NCI-H446 treated with DMSO at 0.1 percent for 48 hours (cell line): ENCODE measurements at places on chromosomes 16 and 17.

DNA sequence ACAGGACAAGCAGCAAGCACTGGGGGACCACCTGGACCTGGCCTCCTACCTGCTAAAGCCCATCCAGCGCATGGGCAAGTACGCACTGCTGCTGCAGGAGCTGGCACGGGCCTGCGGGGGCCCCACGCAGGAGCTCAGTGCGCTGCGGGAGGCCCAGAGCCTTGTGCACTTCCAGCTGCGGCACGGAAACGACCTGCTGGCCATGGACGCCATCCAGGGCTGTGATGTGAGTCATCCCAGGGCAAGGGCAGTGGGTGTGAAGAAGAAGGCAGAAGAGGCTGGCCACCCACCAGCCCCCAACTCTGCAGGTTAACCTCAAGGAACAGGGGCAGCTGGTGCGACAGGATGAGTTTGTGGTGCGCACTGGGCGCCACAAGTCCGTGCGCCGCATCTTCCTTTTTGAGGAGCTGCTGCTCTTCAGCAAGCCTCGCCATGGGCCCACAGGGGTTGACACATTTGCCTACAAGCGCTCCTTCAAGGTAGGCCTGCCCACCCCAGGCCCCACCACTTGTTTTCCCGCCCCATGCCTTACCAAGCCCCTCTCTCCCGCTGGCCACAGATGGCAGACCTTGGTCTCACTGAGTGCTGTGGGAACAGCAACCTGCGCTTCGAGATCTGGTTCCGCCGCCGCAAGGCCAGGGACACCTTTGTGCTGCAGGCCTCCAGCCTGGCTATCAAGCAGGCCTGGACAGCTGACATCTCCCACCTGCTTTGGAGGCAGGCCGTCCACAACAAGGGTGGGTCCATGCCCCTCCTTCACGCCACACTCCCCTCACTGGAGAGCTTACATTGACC lies 7.3 kb downstream of the PLEKHG4 start:
- DNase-seq: no peak

- DNase-seq: no peak
Measured at GRCh38 chr16:1441391-1441829, 2.9 kb downstream of the CCDC154 start.

- no peak for DNase-seq
Measured at GRCh38 chr16:2428051-2428783, 1.0 kb upstream of the CCNF start.

- DNase-seq: no peak
Measured at GRCh38 chr17:52138350-52138749, 20.2 kb downstream of the CA10 start.

GRCh38 chr17:57234739-57235092 lies 21.6 kb upstream of the MSI2 start:
- DNase-seq: no peak
